ENCODE measurements at places on chromosomes 5 and 9.

GRCh38 chr5:1850324-1851154 is 32.2 kb downstream of the IRX4 start:
- DNase-seq, result no peak

GRCh38 chr9:88658311-88658822 is 123.4 kb downstream of the NXNL2 start:
- no peak for DNase-seq

DNA sequence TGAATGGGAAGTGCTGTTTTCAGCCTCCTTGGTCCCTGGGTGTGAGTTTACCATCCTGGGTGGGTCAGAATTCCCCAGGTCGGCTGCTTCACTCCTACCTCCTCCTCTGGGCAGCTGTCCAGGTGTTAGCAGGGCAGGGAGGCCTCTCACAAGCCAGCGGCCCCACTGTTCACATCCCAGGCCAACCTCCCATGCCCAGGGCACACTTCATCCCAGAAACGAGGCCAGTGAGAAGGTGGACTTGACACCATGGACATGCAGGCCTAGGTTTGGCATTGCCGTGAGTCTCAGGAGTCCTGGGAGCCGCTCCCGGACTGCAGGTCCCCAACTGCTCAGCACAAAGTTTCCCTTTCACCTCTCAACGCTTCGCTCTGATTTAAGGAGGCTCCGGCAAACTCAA is 229.6 kb upstream of the IRX2 start:
- DNase-seq, result no peak

DNA sequence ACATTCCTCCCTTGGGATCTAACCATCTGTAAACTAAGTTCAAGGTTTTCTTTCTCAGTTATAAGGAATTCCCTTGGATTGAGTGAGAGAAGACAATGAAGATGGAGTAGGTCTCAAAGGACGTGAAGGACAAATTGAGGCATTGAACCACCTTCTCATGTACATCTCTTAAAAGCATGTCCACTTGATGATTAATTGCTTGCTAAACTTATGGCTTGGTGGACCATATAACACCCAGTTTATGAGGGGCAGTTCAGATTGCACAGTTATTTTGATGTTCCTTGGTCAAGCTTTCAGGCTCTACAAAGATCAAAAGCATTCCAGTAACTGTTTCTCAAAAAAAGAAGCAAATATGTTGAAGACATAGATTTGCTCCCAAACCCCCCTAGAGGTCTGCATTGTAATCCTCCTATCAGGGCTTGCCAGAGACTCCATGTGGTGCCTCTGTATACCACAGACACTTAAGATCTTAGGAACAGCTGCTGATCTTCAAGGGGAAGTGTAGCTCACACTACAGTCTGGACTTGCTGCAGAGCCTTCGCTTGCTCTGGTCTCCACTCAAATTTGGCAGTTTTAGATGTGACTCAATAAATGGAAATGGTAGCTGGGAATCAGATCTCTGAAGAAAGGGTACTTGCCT is 56.9 kb upstream of the ALDH1A1 start:
- no peak for DNase-seq

DNA sequence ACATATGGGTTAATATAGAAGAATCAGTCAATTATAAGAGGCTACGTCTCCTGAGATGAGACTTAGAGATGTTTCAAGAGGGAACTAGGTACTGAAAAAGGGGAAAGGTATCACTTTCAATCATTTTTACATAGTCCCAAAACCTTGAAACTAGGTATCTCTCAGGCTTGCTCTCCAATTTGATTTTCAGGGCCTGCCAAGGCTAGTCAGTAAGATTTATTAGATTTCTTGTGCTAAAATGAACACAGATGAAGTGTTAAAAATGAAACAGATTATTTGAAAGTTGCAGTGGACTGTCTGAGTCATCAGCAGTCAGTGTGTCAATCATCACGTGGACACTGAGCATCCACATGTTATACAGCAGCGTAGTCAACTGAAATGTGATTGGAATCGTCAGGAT is 591.1 kb downstream of the DTWD2 start:
- no peak for DNase-seq

Measured in NCI-H524 treated with DMSO at 0.1 percent for 48 hours (cell line).